Activated CD4-positive, alpha-beta T cell treated with anti-CD3 and anti-CD28 coated beads, Interleukin-2, amount 10 ng/mL, durations not matched to agents 24 days and 14 days (primary cell): ENCODE measurements at places on chromosomes 2 and 18. TPM values are rescaled to one million over a fixed set of nuclear protein-coding genes. Genes with fewer than 3 reads are reported as not detected.
A peak's percentile ranks its signal among the peaks of the same experiment; 100 is the strongest.

DNA sequence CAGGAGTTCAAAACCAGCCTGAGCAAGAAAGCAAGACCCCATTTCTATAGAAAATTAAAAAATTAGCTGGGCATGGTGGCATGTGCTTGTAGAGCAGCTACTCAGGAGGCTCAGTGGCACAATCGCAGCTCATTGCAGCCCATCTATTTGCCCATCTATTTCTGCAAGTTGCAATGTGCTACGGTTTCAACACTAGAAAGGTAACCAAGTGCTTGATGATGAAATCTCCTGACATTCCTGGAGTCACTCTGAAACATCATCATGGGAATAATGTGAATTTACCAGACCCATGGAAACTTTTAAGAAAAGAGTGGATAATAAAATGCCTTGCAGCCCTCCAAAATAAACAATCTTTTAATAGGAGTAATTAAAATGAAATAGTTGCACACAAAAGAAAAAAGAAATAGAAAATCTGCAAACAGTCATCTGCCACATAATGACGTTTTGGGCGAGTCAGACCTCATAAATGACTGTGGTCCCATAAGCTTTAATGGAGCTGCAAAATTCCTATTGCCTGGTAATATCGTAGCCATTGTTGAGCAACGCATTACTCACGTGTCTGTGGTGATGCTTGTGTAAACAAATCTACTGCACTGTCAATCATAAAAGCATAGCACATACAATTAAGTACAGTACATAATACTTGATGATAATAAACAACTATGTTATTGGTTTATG lies 46.6 kb upstream of the AMMECR1L start:
- no peak overlapping the region for H3K27ac ChIP-seq
- no peak overlapping the region for H3K4me3 ChIP-seq
- no peak for DNase-seq

GRCh38 chr2:240626531-240627300 lies 1.4 kb downstream of the GPR35 start:
- peaks cover 41% of the 10 kb centered on the region for H3K4me1 ChIP-seq
- no peaks in the 10 kb centered on the region for H3K27me3 ChIP-seq
- peak; percentile 73 for DNase-seq
- peaks cover 8% of the 10 kb centered on the region for H3K36me3 ChIP-seq
- peak overlapping the region; percentile 66 for H3K4me3 ChIP-seq

GRCh38 chr2:216299588-216299987 lies 72.7 kb downstream of the MARCHF4 start:
- no peaks in the 10 kb centered on the region for H3K36me3 ChIP-seq
- H3K27me3 ChIP-seq: peaks cover 3% of the 10 kb centered on the region
- DNase-seq: no peak
- peaks cover 6% of the 10 kb centered on the region for H3K4me1 ChIP-seq

- DNase-seq: no peak
- H3K4me3 ChIP-seq: no peak overlapping the region
- H3K4me1 ChIP-seq: no peaks in the 10 kb centered on the region
- no peaks in the 10 kb centered on the region for H3K36me3 ChIP-seq
- peaks cover 3% of the 10 kb centered on the region for H3K27me3 ChIP-seq
Observed at GRCh38 chr18:11767935-11768334, 78.9 kb downstream of the GNAL start.

The LHCGR gene
- total RNA-seq: not detected in 2 replicates

DNA sequence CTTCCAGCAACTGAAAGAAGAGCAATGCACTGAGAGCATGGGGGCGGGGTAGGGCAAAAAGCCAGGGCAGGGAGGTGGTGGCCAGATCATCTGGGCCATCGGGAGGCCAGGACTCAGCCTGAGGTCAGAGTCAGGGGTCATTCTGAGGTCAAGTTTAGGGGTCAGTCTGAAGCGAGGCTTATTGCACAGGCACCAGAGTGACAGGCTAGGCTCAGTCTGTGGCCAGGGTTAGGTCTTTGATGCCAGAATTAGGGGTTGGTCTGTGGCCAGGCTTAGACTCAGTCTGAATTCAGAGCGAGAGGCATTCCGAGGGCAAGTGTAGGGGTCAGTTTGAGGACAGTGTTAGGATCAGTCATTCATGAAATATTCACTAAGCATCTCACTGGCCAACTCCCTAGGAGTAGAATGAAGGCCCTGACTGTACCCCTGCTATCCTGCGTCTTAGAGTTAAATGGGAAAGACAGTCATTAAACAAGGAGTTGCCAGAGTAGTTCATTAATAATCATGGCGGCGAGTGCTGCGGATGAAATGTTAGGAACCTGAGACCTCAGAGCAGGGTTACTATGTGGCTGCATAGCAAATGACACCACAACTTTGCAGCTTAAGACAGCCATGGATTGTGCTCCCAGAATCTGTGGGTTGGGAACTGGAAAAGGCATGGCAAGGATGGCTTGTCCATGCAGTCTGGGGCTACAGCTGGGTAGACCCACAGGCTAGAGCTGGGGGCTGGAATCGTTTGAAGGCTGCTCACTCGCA lies 198.7 kb downstream of the CYP26B1 start:
- H3K27ac ChIP-seq: no peak overlapping the region
- H3K4me3 ChIP-seq: no peak overlapping the region
- H3K36me3 ChIP-seq: no peaks in the 10 kb centered on the region
- H3K4me1 ChIP-seq: no peaks in the 10 kb centered on the region

DNA sequence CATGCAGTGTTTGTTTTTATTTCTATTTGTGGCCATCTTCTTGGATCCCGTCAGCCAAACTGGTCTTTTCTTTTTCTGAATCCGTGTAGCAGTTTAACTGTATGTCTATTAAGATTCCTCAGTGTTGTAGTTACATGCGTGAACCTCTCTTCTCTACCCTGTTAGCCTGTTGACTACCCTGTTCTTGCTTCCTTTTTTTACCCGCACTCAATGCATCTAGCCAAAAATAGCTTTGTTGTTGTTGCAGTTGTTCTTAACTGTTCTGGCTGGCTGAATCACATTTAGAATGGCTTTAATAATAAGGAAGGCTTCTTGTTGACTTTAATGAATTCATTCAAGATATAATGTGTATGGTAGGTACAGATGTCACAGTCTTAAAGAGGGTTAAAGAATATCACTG lies 137.1 kb downstream of the LCLAT1 start:
- H3K36me3 ChIP-seq: peaks cover 6% of the 10 kb centered on the region
- DNase-seq: no peak
- no peak overlapping the region for H3K27ac ChIP-seq

DNA sequence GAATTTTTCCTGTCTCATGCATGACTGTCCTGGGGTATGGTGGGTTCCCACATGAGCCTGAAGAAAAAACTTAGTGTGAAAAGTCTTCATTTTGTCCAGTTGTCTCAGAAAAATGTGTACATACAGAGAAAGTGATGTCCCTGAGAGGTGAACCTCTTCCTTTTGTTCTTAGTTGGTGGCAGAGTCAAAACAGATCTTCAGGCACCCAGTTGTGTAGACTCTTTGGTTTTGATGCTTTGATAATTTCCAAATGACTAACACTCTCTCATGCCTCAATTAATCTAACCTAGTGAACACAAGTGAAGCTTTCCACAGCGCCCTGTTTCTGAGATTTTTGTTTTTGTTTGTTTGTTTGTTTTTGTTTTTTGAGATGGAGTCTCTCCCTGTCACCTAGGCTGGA lies 273.5 kb downstream of the PIK3C3 start:
- no peaks in the 10 kb centered on the region for H3K27me3 ChIP-seq
- no peak for DNase-seq
- H3K27ac ChIP-seq: no peak overlapping the region
- H3K4me1 ChIP-seq: no peaks in the 10 kb centered on the region
- H3K36me3 ChIP-seq: no peaks in the 10 kb centered on the region
- H3K4me3 ChIP-seq: no peak overlapping the region

The GAREM1 gene
- not detected in 2 replicates for total RNA-seq
